ENCODE measurements at places on chromosomes 5 and 9. TPM values are rescaled to one million over a fixed set of nuclear protein-coding genes. Genes with fewer than 3 reads are reported as not detected.

GRCh38 chr5:10333154-10334006 is 20.1 kb upstream of the MARCHF6 start:
- DNase-seq: peak; percentile 81

DNA sequence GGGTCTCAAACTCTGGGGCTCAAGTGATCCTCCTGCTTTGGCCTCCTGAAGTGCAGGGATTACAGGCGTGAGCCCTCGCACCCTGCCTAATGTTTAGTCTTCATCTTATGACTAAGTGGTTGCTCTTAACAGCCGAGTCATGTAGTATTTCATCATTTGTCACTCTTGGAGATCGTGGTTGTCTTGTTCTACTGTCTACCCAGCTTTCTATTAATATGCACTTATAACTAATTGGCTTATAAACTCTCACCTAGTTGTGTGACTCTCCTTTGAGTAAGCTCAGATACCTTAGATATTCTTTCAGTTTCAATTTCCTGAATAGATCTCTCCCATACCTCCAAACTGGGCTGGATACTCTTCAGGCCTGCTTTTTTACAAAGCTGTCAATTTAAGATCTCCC is 19.9 kb downstream of the SLC44A1 start:
- DNase-seq: no peak

DNA sequence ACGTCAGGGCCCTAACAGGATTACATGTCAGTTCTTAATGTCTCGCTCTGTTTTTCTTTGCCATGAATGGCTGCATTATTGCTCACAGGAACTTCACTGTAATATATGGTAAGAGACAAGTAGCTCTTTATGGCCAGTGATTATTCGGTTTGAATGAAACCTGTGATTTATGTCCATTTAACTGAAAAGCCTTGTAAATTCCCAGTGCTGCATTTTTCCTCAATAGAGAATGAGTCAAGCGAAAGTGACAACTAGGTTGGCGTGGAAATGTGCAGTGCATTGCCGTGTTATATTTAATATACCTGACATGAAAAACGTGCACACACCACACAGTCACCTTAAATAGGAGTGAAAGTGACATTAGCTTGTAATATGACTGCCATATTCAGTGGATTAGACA is 163.1 kb downstream of the PBX3 start:
- no peak for DNase-seq

Gene PTGDS
- total RNA-seq: 475 TPM

GRCh38 chr9:69339620-69340019 is 14.6 kb downstream of the ENTREP1 start:
- DNase-seq: no peak

- DNase-seq: no peak
Observed at GRCh38 chr9:86876621-86877196, 70.6 kb downstream of the GAS1 start.

Measured in posterior vena cava (tissue), 2 donors.